ENCODE measurements at places on chromosomes 5 and 9.

GRCh38 chr9:16460696-16461095 is 409.8 kb downstream of the BNC2 start:
- DNase-seq = no peak

- DNase-seq = no peak
Measured at GRCh38 chr5:102119252-102119651, 176.8 kb downstream of the SLCO4C1 start.

GRCh38 chr5:55509796-55510522 is 24.8 kb downstream of the PLPP1 start:
- DNase-seq = no peak

- DNase-seq = no peak
Measured at GRCh38 chr5:167665841-167666375, 625.5 kb upstream of the WWC1 start.

- DNase-seq = no peak
Measured at GRCh38 chr9:75156858-75157257, 68.5 kb downstream of the OSTF1 start.

GRCh38 chr5:177578316-177578715 is 13.7 kb upstream of the TMED9 start:
- no peak for DNase-seq

- DNase-seq = no peak
Measured at GRCh38 chr9:121253162-121253561, 14.8 kb upstream of the GSN start.

DNA sequence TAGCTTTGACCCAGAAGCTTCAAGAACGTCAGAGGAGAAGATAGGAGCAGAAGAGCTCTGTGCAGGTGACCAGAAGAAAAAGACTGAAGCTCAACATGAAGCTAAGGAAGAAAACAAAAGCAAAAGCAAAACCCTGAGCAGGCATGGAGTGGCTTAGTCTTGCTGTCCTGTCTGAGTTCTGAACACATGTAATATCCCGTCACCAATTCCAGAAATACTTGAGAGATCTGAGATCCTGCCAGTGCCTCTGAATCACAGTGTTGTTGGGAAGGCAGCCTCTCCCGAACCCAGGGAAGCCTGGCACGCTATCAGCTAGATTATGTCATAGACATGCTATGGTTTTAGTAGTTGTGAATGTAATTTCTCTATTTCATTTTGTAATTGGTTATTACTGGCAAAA is 235.7 kb downstream of the ICE1 start:
- no peak for DNase-seq

DNA sequence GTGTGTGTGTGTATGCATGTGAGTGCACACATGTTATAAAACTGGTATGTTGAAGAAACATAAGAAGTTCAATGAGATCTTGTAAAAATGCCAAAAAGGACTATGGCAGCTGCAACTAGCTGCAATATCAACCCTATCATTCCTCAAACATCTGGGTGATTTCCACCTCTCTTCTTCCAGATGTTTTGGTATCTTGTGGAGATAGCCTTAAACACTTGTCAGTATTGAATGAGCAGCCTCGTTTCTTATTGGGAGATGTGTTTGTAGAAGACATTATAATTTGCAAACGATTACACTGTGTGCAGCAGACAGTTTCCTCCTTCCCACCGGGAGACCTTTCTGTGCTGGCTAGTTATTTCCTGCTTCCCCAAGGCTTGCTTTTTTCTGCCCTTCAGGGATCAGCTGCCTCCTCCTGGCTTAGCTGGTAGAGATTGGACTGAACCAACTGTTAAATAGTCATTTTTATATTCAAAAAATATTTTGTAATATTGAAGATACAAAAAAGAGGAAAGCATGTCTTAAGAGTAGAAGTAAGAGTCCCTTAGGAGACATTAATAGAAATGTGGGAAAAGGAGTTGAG is 168.4 kb upstream of the MPDZ start:
- no peak for DNase-seq

GRCh38 chr5:136080113-136080482 is 51.3 kb downstream of the TGFBI start:
- no peak for DNase-seq

- no peak for DNase-seq
Measured at GRCh38 chr5:98296426-98296825, 477.0 kb upstream of the RGMB start.

- DNase-seq = no peak
Measured at GRCh38 chr5:143126174-143127019, 277.1 kb downstream of the NR3C1 start.

GRCh38 chr5:71483355-71483754 is 27.9 kb downstream of the BDP1 start:
- no peak for DNase-seq

GRCh38 chr5:127683008-127683407 is 20.2 kb upstream of the CCDC192 start:
- DNase-seq = no peak

DNA sequence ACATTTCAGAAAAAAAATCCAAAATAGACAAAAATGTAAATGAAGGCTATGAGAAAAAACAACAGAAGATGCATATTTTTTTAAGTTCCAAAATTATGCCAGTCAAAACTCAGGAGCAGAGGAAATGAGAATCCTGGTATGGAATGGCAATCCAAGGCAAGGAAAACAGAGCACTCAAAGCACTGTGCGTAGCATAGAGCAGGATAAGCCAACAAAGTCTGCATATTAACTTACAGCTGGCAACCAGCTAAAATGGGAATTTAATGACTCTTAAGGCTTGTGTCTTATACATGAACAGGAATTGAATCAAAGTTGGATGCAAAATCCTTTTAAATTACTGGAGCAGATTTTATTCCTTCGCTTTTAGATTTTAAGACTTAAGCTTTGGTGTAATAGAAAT is 203.5 kb upstream of the DAPK1 start:
- no peak for DNase-seq

GRCh38 chr5:17413691-17414090 is 84.3 kb upstream of the TAF11L2 start:
- no peak for DNase-seq

DNA sequence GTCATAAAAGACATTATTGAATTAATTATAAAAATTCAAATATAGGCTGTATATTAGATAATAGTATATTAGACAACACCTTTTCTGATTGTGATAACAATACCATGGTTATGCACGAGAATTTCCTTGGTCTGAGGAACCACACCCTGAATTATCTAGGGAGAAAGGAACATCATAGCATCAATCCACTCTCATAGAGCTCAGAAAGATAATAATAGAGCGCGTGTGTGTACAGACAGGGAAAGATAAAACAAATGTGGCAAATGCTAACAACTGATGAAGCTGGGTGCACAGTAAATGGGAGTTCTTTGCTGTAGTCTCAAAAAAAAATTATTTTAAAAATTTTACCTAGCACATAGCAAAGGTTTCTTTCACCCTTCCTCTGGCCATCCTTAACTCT is 143.5 kb downstream of the CDK5RAP2 start:
- no peak for DNase-seq

DNA sequence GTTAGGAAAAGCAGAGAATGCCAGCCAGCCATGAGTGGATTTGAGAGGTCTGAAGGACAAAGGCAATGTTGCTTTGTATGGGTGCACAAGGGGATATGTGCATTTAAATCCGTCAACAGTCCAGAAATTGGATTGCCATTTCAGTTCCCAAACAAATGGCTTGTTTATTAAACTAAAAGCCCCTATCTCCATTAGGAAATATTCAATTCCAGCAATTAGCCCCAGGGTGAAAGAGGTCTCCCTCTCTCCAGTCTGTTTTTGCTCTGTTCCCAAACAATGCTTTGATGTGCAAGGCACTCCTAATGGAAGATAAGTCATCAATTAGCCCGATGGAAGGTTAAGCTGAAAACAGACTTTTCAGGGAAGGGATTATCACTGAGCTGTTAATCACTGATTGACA is 101.3 kb downstream of the C9orf152 start:
- DNase-seq = no peak

DNA sequence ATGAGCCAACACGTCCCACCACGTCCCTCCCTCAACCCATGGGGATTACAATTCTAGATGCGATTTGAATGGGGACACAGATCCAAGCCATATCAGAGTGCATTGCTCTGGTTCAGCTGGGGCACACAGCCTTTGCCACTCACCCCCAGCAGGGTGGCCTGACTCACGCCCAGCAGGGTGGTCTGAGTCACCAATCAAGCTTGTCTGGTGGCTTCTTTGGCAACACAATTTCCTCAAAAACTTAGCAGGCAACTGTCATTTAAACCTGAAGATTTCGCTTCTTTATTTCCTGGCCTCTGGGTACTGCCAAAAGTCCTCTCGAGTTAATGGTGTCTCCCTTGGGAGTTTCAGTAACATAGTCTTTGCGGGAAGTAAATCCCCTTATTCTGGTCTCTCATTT is 16.3 kb upstream of the SEMA5A start:
- DNase-seq = no peak

DNA sequence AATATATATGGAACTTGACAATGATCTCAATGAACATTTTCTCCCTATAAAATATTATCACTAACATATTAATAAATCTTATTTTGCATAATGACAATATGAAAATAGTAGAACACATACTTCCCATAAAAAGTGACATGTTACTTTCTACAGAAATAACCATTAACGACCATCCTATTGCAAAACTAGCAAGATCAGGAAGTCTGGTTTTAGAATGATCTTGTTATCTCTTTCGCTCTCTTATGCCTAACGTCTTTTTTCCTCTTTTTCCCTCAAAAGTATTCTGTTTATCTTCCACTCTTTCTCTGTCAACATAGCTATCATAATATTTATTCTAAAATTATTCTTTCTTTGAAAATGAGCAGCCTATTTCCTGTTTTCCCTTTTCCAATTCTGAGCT is 21.6 kb upstream of the C5orf46 start:
- no peak for DNase-seq

GRCh38 chr5:139748505-139748826 is 47.1 kb upstream of the PSD2 start:
- no peak for DNase-seq

GRCh38 chr5:72817671-72818266 is 1.3 kb downstream of the TNPO1 start:
- no peak for DNase-seq

- DNase-seq = no peak
Measured at GRCh38 chr9:136837146-136837855, 5.0 kb upstream of the AJM1 start.

GRCh38 chr5:132775476-132775961 is 1.5 kb downstream of the SEPTIN8 start:
- no peak for DNase-seq

DNA sequence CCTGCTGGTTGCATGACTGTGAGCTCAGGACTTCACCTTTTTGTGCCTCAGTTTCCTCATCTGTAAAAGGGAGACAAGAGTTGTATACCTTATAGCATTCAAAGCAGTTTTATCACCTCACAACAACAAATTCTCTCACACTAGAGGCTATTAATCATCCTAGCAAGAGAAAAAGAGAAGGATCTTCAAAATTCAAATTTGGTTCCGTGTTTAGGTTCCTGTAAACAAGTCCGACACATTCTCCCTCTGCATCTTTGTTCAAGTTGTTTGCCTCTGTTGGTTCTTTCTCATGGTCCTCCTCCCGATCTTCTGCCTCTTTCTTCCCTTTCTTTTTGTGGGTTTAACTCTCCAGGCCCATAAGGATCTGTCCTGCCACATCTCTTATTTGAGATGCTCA is 218.0 kb downstream of the PIK3R1 start:
- no peak for DNase-seq

DNA sequence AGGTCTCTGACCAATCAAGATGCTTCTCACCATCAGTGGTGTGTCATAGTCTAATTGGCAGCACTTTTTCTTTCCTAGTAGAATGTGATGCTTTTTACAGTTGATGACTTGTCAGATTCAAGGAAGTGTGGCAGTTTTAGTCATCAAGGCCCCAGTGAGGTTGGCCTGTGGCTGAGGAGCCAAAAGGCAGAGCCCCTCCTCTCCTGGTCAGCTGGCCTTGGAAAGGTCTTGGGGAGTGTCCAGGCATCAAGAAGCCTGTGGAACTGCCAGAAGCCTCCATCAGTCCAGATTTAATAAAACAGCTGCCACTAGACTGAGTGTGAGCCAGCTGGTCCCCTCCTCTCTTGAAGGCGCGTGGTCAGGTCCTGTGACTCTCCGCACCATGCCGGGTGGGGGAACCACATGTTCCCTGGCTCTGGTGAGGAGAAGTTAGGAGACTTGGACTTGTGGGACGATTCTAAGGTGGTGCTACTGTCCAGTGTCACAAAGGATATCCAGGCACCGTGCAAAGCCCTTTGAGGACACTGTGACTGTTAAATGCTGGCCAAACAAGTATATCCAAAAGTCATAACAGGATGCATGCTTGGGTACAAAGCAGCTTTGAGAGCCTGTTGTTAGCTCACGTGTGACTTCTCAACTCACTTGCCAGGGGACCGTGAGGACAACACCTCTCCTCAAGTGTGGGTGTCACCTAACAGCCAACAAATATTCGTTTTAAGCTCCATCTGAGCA is 6.1 kb upstream of the ANGPTL2 start:
- no peak for DNase-seq

- no peak for DNase-seq
Measured at GRCh38 chr9:134245179-134245578, 80.8 kb upstream of the RNU6ATAC start.

DNA sequence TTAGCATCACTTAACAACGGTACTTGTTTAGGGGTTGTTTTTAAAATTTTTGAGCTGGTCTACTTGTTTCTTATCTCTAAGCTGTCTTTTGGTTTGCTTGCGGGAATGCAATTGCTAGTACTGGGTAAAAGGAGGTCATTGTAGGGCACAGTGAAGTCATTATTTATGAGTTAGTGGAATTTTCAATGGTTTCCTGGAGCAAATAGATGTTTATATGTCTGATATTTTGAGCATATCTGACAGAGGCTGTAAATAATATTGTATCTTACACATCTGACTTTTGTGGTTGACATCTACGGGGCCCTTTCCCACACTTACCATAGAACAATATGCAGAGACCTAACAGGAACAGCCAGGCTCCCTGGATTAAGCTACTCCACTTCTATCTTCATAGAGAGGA is 90.4 kb upstream of the IL6ST start:
- DNase-seq = no peak

DNA sequence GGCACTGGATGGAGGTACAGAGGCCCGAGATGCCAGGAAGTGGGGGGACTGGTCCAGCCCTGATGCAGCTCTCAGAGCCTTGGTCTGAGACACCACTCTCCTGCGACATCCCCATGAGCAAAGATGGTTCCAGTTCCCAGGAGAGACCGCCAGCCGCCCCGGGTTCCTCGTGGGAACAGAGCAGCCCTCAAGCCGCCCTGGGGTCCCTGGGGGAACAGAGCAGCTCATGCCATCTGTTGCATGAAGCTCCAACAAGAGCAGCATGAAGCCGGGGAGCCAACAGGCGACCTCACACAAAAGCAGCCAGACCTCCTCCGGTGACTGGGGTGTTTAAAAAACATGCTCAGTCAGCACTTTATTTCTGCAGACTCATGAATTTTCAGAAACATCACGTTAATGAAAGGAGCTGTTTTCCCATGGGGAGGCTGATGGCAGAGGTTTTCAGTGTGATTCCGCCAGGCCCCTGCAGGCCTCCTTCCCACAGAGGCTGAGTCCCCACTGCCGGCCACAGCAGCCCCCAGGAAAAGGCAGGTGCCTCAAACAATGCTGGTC is 6.2 kb downstream of the SLC6A18 start:
- DNase-seq = no peak

- DNase-seq = no peak
Measured at GRCh38 chr9:96567203-96567700, 52.4 kb downstream of the CDC14B start.
